ENCODE measurements at places on chromosomes 11 and 22.
A peak's percentile ranks its signal among the peaks of the same experiment; 100 is the strongest.

- DNase-seq: no peak
Measured at GRCh38 chr22:48425091-48425506, 1402.6 kb downstream of the BRD1 start.

DNA sequence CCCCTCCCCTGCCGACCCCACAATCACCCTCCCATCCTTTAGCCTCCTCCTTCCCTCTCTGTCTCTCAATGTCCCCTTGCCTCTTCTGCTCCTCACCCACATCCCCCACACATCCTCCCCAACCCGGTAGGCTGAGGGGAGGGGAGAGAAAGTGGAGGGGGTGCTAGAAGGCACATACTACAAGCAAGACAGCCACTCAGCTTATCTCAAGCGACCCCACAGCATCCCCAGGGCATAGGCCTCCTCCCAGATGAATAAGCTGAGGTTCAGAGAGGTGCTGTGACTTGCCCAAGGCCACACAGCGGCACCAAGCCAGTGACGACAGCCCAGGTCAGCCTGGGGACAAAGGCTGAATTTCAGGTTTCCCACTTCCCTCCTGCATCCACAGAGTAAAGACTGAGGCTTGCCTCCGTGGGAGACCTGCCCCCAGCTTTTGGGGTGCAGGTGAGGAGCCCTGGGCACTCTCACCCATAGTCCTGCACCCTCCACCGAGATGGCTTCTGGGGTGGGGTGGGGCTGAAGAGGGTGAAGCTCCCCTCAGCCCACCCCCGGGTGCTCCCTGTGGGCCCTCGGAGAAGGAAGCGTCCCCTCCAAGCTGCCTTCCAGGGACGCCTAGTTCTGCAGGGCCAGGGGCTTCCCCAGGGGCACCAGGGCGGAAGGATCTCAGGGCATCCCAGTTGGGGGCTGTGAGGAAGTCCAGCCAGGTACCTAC lies 511 bp downstream of the RAC2 start:
- no peak for DNase-seq

GRCh38 chr11:68584097-68584496 lies 100.2 kb upstream of the GAL start:
- peak; percentile 66 for DNase-seq

GRCh38 chr11:111253131-111253530 lies 7.6 kb downstream of the POU2AF2 start:
- no peak for DNase-seq

GRCh38 chr11:128365044-128365443 lies 222.3 kb downstream of the ETS1 start:
- DNase-seq: peak; percentile 35

GRCh38 chr11:46050003-46050461 lies 71.2 kb downstream of the PHF21A start:
- no peak for DNase-seq

DNA sequence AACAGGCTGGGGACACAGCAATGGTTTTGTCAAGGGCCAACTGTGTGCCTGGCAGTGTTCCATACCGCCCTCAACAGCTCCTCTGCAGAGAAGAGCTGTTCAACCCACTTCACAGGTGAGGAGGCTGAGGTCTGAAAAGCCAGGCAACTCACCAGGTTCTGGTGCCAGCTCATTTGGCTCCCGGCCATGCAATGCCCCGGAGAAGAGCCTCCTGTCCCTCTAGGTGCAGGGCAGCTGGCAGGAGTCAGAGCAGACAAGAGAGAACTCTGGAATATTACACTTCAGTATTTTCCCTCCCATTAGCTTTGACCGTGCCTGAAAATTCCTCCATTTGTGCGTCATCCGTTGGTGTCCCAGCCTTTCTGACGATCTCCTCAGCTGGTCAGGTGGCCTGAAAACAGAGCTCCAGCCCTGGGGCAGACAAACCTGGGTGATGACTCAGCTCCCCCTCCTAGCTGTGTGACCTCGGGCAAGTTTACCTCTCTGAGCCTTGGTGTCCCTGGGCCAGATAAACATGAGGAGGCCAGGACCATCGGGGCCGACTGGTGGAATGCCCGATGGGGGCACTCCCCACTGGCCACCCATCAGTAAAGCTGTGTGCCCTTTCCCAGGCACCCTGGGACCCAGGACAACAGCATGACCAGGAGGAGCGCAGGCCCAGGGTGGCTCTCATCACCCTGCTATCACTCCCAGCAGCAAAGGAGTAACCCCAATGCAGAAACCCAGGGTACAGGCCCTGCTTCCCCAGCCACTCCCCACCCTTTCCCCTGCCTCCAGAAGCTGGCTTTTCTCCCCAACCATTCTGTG lies 9.6 kb upstream of the C1QTNF6 start:
- peak; percentile 95 for DNase-seq

- no peak for DNase-seq
Measured at GRCh38 chr11:6040874-6041273, 10.3 kb upstream of the OR56A1 start.
